ENCODE measurements at places on chromosomes 2 and 18.

GRCh38 chr2:96511851-96512250 lies 6.7 kb upstream of the NEURL3 start:
- DNase-seq: no peak

- no peak for DNase-seq
These were observed 207.3 kb upstream of the GYPC start for GRCh38 chr2:126448611-126449010.

- no peak for DNase-seq
These were observed 83.3 kb upstream of the EPB41L5 start for GRCh38 chr2:119929537-119929936.

GRCh38 chr18:72155327-72155726 lies 388.8 kb downstream of the CBLN2 start:
- peak; percentile 52 for DNase-seq

DNA sequence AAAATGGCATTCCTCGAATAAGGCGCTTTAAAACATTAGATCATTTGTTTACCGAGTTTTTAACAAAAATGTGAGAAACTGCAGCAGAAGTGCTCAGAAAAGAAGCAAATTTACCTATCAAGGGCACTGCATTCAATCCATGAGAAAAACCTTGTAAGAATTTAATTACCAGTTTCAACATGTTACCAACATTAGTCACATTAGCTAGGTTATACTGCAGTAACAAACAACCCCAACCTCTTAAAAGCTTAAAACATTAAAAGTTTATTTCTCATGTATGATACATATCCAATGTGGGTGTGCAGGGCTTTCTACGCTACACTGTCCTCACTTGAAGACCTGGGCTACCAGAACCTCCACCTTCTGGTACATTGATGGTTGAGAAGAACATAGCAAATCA lies 68.1 kb upstream of the CCBE1 start:
- DNase-seq: peak; percentile 58

- DNase-seq: peak; percentile 55
These were observed 284.2 kb upstream of the TANK start for GRCh38 chr2:160876029-160876428.

DNA sequence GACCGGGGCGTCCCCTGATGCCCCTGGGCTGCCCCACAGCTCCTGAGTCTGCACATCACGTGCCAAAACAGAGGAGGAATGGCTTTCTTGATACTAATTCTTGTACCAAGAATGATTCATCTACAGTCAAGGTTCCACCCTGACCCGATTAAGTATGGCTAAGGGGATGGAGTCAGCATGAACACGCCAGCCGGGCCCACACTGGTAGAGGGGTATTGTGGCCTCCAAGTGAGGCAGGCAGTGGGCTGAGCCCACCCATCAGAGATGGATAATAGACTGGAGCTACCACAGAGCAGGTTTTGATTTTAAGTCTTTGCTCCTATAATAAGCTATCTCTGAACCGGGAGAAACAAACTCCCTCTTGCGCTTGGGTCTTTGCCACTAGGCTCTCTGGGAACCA lies 17.9 kb upstream of the GNAL start:
- DNase-seq: peak; percentile 24

- no peak for DNase-seq
These were observed 473.6 kb upstream of the NRXN1 start for GRCh38 chr2:51505533-51505932.

DNA sequence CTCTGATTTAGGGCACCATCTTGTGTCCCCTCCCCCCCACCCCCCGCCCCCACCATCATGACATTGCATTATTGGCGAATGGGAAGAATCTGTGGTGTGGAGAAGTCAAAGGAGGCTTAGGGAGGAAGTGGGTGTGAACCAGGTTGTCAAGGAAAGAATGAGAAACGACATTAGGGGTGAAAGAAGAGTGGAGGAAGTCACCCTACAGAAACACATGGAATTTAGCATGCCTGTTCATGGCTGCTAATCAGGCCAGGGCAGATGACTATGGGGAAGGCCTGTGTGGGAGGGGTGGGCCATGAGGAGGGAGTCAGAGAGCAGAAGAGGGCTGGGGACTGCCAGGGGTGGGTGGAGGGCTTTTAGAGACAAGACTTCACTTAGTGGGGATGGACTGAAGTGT lies 81.6 kb downstream of the AOX1 start:
- no peak for DNase-seq

DNA sequence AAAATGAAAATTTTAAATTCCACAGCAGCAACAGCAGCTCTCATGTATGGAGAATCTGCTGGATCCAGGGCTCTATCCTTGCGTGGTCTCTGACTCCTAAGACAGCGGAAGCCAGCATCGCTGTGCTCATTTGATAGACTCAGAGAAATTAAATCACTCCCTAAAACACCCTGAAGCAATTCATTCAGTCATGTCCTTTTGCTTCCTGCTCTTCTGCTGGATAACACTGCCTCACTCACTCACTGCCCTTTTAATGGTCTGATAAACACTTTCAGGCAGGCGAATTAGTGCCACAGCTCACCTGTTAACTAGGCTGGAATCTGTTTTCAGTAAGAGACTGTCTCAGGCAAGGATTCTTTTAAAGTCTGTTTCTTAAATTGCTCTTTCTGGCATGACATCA lies 10.0 kb downstream of the WIPF1 start:
- peak; percentile 23 for DNase-seq

DNA sequence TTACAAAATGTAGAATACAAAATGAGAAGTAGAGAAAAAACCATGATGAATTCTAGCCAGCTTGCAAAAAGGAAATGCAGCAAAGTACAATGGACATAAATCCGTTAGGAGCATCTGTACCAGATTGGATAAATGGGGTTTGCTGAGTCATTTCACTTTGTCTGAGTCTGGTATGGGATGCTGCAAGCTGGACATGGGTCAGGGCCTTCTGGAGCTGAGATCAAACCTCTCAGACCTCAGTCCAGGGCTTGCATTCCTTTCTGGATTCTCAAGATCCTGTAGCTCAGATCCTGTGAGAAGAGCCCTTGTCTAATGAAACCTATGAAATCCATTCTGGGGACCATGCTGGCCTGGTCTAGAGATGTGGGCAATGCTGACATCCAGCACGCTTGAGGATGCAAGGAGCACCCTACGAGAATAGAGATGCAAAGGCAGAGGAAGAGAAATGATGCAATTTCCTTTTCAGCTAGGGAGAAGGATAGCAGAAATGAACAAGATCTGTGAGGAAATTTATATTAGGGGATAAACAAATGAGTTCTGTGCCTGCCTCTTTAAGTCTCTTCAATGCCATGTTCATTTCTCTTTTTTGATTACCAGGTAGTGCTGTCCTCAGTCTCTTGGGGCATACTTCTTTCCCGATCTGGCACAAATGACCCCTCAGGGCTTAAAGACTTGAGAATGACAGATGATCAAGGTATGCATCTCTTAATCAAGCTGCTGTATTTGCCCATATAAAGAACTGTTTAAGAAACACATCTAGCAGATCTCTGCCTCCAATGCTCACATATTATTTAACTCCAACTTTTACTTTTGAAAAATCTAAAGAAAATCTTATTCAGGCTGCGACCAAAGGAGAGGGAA lies 230.4 kb downstream of the MEIS1 start:
- DNase-seq: peak; percentile 52

DNA sequence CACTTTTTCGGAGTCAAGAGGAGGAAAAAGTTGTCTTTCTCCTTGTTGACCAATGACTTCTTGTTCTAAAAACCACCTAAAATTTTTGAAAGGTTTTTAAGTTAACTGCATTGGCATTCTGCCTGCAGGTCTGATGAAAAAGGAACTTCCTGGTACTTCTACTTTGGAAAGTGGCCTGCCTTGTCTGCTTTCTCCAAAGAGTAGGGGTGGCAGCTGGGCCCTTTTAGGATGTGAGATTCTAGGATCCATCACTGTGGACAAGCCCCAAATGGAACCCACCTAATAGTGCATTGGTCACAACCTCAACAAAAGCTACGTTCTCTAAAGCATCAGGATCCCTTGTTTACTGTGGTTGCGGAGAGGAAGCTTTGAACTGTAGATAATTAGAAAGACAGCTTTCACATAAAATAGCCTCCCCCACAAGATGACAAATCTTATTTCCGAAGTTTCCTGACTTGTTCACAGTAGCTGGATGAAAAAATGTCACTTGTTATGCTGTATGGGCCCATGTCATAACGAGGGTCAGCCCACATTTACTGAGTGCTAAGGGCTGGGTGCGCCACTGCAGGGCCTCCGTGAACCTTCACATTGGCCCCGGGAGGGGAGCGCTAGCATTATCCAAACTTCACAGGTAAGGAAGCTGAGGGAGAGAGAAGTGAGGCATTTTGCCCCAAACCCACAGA lies 17.4 kb downstream of the ASPRV1 start:
- DNase-seq: no peak

DNA sequence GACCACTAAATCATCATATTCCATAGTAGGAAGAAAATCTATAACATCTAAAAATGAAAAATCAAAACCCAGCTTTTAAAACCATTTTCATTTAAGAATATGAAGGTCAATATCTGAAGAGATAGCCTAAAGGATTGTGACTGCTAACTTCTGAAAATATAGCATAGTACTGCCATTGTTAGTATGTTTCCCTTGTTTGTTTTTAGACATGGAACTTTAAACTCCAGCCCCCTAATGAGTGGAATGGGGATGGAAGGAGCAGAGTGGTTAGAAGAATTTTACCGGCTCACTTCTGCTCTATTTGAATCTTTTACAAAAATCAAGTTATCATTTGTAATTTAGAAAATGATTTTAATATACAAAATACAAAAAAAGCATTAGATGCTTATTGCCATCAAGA lies 169.0 kb downstream of the CD226 start:
- no peak for DNase-seq

- no peak for DNase-seq
These were observed 34.9 kb downstream of the LRRTM4 start for GRCh38 chr2:77487074-77487803.

GRCh38 chr2:126736133-126736874 lies 80.3 kb downstream of the GYPC start:
- no peak for DNase-seq

- no peak for DNase-seq
These were observed 180.1 kb downstream of the RDH14 start for GRCh38 chr2:18380321-18380720.

DNA sequence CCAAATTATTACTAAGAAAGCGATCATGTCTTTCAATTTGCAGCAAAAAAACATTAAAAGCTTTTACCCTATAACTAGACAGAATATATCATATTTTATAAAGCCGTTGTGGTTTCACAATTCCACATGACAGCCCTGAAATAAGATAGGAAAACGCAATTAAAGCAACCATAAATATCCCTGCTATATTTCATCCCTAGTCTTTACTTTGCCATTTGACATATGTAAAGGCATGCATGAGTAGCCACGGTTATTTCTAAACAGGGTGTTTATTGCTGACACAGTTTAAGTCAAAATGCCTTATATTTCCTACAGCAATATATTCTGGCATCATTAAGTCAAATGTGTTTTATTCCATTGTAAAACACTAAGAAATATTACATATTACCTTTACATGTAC lies 239.9 kb downstream of the DSEL start:
- no peak for DNase-seq

- no peak for DNase-seq
These were observed 294.9 kb upstream of the CYRIA start for GRCh38 chr2:16960579-16960978.

DNA sequence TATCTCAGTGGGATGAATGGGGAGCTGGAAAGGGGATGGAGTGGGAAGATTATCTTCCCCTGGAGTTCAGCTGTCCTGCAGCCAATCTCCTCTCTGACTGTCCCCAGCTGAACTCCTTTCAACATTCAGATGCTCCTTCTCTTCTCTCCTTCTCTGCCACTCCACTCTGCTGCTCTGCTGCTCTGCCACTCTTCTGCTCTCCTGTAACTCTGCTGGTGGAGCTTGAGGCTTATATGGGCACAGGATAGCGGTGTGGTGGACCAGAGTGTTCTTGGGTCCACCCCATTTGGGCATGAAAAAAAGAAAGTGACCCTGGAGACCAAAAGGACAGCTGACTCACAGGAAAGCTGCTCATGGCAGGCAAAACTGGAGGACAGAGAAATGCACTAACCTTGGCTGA lies 26.6 kb downstream of the FAHD2B start:
- no peak for DNase-seq

GRCh38 chr2:11094021-11094810 lies 61.1 kb upstream of the SLC66A3 start:
- no peak for DNase-seq

DNA sequence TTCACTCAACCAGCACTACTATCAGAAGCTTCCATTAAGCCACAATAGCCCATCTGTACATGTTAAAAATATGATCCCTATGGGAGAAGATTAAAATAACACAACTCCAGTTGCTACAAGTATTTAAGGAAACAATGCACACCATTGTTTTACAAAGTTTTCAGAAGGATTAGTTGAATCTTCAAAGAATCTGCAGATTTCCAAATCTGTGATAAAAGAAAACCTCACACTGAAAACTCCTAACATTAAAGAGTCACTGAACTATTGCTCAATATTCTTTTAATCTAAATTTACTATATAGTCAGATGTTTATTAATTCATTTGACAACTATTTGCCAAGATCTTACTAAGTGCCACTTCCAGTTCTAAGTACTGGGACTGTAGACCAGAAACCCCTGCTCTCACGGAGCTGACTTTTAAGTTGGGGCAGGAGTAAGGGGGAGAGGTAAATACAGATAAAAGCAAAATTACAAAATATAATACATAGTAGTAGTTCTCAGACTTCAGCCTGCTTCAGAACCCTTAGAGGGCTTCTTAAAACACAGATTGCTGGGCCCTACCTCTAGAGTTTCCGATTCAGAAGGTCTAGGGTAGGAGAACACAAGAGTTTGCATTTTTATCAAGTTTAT lies 94.4 kb downstream of the STK39 start:
- no peak for DNase-seq

DNA sequence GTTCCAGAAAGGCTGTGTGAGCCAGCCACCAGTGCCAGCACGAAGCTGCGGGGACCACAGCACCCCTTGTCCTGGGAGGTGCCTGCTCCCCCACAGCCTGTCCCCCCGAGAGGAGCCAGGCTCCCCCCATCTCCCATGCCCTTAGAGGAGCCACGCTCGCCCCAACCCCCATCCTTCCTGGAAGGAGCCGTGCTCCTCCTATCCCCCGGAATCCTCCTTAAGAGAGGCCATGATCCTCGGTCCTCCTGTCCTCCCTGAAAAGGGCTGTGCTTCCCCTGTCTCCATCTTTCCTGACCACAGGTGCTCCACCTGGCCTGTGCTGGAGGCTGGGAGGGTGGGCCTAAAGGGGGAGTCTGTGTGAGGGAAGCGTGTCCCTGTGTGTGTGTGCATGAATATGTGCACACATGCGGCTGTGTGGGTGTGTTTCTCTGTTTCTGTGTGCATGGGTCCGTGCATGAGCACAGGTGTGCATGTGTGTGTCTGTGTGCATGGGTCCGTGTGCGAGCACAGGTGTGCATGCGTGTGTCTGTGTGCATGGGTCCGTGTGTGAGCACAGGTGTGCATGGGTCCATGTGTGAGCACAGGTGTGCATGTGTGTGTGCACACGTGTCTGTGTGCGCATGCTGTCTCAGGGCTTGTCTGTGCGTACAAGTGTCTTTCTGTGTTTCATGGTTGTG lies 80.3 kb downstream of the RTP5 start:
- DNase-seq: no peak

GRCh38 chr2:154392256-154392655 lies 306.2 kb upstream of the KCNJ3 start:
- no peak for DNase-seq

Data from epithelial cell of esophagus (primary cell).